Nucleus accumbens (tissue), 56 donors: ENCODE measurements at places on chromosomes 5 and 9.
A peak's percentile ranks its signal among the peaks of the same experiment; 100 is the strongest.

DNA sequence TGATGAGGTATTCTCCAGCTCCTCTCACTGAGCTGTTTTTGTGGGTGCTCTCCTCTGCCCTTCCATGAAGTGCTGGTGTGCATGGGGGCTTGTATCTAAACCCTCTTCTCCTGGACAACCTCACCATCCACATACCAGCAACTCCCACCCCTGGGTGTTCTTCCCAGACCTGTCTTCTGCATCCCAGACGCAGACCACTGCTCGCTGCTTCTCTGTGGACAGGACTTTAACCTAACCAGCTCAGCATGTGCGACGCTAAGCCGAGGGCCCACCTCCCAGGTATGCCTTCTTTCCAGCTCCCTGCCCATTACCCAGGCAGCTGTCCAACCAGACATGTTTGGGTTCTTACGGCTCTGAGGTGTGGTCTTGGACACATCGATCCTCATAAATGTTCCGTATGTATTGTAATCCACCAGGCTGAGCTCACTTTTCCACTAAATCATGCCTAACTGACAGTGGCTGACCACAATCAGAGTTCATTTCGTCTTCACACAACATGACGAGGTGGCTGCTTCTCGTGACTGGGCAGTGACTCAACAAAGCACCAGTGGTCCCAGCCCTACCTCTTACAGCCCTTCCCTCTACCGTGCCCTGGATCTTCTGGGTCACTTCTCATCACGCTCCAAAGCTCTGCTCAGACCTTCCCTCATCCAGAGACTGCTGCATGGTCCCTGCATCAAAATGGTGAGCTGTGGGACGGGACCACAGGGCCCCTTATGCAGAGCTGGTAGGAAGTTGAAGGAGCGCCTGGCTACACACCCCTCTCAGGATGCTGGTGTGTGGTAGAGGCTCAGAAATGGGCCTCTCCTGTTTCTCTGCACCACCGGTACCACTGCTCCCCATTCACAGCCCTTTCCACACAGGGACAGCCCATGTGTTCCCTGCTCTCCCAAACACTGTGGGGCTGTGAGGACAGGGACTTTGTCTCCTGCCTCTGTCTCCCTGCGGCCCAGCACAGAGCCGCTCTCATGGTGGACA, 9.6 kb upstream of the PTGES2 start:
- no peak for DNase-seq

- DNase-seq: no peak
Observed at GRCh38 chr9:111804636-111805035, 9.9 kb upstream of the SHOC1 start.

DNA sequence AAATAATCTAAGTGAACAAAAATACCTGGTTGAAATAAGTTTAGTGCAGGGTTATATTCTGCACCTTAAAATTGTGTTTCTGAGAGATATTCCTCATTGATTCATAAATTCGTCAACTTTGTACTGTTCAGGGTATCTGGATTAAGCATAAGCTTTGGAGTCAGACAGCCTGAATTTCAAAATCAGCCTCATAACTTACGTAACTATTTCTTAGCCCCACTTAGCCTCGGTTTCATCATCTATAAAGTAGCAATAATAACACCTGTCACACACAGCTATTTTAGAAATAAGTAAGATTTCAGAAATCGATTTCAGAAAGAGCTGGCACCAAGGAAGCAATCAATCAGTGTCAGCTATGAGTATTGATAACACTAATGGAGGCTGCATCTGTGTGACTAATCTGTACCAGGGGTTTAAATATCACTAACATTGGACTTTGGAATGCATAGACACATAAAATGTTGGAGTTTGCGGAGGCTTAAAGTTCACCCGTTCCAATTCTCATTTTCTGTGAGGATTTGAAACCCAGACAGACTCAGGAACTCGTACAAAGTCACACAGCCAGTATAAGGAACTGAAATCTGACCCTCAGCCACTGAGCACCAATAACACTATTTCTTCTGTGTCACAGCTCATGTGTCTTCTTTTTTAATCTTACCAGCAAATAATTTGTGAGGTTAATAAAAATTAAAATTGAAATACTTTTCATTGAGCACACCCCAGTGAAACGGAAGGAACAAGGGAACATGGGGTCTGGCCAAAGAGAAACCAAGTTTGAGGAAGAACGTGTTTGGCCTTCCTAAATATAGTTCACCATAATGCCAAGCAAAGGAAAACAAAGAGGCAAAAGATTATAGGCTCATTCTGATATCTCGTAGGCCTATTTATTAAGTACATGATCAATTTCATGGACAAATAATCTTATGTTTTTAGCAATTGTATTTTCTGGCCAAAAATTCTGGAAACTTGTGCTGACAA, 194.4 kb upstream of the PTGER4 start:
- no peak for DNase-seq

GRCh38 chr9:88826771-88827181, 164.5 kb upstream of the S1PR3 start:
- no peak for DNase-seq

DNA sequence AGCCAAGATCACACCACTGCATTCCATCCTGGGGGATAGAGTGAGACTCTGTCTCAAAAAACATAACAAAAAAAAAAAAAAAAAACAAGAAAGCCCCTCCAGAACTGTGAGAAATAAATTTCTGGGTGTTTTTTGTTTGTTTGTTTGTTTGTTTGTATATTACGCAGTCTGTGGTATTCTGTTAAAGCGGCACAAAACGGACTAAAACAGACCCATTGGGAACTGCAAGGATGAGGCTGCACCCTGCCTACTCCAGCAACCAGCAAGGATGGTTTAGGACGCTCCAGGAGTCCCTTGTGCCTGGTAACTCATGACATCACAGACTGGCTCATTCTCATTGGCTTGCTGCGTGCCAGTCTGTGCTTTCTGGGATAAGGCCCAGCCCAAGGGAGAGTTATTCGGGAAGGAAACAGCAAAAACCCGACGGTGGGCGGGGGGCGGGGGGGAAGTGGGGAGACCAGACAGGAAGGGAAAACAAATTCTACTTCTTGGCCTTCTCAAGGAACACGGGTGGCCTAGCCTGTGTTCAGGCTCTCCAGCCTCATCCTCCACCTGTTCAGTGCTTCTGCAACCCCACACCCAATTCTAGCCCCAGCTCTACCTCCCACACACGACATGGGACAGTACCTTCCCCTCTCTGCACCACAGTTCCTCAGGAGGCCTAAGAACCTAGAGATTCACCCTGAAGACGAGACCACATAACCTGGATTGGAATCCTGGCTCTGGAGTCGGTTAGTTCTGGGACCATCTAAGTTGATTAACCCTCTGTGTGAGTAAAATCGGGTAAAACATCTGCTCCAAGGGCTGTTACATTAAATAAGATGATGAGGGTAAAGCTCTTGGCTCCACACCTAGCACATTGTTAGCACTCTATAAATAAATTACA, 2.8 kb downstream of the CD74 start:
- DNase-seq: peak; percentile 72

- DNase-seq: no peak
Observed at GRCh38 chr9:17422994-17423680, 155.7 kb upstream of the SH3GL2 start.

DNA sequence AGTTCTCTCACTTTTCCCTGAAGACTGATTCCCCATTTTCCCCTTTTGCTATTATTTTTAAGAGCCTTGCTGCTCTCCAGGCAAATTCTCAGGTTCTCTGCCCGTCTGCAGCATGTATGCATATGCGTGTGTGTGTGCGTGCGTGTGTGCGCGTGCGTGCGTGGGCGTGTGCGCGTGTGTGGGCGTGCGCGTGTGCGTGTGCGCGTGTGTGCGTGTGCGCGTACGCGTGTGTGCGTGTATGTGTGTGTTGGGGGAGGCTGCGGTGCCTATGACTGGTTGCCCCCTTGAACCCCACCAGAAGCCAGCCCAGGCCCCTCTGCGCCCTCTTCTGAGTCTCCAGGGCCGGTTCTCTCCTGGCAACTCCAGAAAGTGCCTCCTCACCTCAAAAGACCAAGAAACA, 987 bp upstream of the FOXI1 start:
- no peak for DNase-seq

DNA sequence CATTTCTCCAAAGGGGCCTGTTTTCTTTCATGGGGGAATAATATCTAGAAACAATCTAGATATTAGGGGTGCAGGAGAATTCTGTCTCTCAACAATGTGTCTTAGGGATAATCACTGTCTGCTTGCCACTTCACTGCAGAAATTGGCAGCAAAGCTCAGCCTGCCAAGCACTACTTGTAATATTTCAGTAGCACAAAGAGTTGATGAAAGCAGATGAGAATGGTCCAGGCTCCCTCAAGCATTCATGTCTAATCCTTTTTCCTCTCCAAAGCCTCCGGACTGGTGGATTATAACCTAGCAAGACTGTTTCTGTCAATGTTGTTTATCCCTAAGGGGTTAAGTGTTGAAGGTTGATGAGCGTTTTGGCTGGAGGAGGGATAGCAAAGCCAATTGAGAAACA, 13.3 kb upstream of the MPDZ start:
- DNase-seq: no peak

GRCh38 chr5:151742870-151743294, 15.5 kb downstream of the ATOX1 start:
- peak; percentile 32 for DNase-seq

GRCh38 chr5:132490484-132491367, at the start of gene IRF1:
IRF1 (minus strand) TSS chr5:132490773; CDS start chr5:132489478, 1,295 bp downstream.
- peak; percentile 88 for DNase-seq

DNA sequence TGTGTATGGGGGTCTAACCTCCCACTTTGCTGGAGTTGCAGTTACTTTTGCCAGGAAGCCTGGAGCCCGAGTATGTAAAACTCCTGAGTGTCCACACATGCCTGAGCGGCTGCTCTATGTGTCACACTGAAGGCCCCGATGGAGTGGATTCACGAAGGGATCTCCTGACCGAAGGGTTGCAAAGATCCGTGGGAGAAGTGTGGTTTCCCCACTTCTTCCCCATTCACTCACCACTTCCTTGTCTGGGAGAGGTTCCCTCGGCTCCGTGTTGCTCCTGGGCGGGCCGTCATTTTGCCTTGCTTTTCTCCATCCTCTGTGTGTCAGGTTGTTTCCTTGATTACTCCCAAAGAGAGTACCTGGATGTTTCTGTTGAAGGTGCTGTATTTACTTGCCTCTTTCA, 16.2 kb upstream of the IL3 start:
- DNase-seq: no peak

DNA sequence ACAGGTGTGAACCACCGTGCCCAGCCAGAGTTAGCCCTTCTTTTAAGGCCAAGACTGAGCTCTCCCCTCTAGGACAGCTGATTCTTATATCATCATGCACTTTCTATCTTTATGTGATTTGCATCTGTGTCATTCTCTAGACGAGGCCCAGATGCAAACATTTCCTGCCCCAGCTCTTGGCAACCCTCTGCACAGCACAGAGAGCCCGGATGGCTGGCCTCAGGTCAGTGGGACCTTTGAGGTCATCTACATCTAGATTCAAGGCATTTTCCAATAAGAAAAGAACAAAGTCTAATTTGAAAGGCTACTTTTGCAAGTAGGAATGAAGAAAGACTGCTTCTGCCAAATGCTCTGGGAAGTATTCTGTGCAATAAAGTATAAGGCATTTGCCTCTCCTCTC, 109.0 kb upstream of the DAB2 start:
- DNase-seq: no peak

DNA sequence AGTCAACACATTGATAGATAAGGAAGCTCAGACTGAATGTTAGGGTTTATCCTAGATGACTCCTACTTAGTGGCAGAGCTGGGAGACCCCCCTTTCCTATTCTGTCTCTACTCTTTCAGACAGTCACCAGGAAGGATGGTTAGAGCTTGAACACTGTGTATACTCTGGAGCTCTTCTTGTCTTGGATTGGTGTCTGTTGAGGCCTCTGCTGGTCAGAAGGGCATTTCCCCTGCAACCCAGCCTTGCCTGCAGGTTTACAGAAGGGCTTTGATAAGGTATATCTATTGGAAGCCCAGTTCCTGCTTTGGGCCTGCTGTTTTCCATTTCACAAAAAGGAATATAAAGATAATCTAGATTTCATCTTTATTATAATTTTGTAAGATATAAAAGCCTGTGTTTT, 71.8 kb downstream of the KDM4C start:
- DNase-seq: no peak

GRCh38 chr9:123561046-123561445, 205.0 kb downstream of the CRB2 start:
- no peak for DNase-seq

DNA sequence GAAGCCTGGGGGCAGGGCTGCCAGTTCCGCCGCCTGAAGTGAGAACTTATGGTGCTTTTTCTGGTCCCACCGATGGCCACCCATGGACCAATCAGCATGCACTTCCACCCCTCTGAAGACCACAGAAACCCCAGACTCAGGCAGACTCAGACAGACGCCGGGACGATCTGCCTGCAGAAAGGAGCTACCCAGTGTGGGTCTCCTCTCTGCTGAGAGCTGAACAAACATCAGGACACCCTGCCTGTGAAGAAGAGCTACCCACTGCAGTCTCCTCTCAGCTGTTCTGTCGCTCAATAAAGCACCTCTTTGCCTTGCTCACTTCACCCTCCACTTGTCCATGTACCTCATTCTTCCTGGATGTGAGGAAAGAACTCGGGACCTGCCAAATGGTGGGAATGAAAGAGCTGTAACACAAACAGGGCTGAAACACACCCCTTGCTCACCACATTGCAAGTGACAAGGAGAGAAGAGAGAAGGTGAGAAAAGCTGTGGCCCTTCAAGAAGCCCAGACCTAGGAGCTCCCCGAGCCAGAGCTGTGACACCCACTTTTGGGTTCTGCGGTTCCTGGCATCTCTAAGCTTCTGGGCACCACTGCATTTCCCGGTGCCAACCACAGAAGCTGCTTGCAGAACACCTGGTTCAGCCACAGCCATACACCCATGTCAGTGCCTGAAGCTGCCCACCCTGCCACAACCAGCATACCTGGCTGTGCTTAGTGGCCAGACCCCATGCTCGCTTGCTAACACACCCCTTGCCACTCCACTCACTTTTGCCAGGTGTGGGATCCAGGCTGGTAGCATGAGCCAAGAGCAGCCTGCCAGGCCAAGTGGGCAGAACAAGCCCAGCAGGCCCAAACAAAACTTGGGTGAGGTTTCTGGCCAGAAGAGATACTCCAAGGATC, 114.3 kb upstream of the TSLP start:
- no peak for DNase-seq

- no peak for DNase-seq
Observed at GRCh38 chr5:137752905-137753690, 1.1 kb downstream of the HNRNPA0 start.

DNA sequence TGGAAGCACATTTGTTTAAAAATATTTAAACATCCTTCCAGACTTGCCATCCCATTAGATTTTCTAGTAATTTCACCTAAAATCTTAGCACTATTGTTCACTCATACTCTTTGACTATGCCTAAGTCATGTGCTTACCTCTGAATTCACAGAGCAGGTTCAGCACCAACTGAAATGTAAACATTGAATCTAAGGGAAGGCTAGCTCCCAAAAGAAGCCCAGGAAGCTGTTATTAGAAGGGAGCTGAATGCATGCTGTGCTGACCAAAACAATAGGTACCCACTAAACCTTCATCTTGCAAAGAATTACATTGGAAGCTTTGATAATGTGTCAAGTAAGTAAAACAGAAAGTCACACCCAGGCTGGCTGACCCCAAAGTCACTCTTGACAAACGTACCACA, 571.3 kb downstream of the GABRG2 start:
- no peak for DNase-seq

GRCh38 chr5:34680896-34681295, 24.8 kb downstream of the RAI14 start:
- no peak for DNase-seq

GRCh38 chr9:122218071-122218934, 10.5 kb downstream of the LHX6 start:
- no peak for DNase-seq
